ENCODE measurements at places on chromosomes 6 and 20.
A peak's percentile ranks its signal among the peaks of the same experiment; 100 is the strongest.

DNA sequence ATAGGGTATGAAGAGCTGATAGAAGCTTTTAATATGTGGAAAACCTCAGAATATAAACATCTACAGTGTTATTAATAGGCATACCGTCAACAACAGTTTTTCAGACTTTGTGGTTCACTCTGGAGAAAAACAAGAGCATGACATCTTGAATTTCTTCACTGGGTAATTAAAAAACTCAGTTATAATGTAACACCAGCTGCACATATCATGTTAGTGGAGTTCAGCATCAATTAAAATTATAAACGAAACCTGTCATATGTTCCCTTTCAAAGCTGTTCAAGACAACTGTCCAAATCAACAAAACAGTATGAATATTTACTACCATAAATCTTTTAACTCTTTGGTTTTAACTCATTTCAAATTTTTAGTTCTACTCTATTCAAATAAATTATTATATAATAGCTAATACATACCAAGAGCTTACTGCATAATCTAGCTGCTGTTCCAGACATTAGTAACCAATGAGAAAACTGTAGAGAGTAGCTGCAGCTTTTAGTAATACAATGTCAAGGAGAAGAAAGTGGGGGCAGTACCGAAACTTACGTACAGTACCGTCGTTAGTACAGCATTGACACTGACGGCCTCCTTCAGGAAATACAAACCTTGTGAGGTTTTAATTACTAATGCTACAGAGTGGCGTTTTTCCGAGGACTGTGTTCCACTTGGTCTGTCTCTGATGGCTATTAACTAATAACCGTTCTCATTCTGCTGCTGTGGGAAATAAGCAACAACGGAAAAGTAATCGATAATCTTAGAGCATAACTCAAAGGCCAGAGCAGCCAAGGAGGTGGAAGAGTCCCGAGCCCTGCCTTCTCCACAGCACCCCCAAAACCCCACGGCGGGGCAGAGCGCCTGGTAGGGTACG lies 532 bp upstream of the PM20D2 start:
- DNase-seq = no peak

DNA sequence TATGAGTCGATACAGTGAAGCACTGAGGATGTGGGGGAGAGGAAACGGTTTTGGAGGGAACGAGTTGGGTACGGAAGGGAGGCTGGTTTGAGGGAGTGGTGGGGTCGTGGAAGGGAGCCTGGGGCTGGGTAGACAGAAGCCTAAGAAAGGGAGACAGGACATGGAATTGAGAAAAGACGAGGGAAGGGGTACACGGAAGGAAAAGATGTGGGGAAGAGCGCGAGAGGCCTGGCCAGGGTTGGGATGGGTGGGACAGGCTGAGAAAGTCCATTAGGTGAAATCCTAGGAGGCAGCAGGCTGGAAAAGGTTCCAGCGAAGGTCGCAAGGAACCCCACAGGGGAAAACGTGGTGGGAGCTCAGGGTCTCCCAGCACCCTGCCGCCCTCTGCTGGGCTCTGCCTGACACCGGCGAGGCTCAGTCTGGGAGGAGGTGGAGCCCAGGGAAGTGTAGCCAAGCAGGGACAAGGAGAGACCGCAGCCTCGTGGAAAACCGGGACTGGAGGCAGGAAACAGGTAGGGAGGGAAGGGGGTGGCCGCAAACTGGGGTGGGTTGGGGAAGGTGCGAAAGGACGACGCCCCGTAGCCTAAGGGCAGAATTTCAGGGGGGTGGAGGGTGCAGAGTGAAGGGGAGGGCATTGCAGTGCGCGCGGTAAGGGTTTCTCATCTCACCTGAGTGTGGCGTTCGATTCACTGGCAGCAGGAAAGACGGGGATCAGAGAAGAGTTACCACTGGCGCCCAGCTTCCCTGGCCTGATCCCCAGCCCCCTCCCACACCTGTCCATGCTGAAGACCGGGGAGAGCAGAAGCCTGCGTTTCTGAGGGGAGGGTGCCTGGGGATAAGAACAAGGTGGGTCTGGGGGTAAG lies 4.3 kb downstream of the GABBR1 start:
- DNase-seq = peak; percentile 18

DNA sequence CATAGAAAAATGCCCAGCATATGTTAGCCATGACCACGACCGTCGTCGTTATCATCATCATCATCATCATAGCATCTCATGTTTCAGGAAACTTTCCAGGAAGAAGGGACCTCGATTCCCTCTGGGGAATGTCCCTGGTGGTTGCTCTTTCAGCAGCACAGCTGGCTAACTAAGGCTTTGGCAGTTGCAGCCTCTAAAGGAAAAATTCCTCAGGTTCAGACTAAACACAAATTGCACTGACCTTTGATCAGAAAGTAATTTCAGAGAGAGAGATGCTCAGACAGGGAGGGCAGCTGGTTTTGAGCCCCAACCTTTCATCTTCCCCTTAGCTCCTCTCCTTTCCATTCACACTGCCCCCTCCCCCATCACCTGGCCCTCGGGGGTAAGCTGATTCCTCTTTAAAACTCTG lies 5.6 kb upstream of the CFB start:
- no peak for DNase-seq

GRCh38 chr6:81511423-81511822 lies 241.1 kb downstream of the TENT5A start:
- no peak for DNase-seq

DNA sequence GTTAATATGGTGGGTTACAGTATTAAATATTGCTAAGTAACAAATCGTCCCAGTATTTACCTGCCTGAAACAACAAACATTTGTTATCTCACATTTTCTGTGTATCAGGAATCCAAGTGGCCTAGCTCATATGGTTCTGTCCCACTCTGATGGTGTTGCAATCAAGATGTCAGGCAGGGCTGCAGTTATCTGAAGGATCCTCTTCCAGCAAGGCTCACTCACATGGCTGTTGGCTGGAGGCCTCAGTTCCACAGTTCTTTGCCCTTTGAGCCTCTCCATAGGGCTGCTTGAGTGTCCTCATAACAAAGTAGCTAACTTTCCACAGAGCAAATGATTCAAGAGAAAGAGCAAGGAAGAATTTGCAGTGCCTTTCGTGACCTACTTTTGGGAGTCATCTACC lies 17.7 kb downstream of the RAB22A start:
- DNase-seq = no peak

GRCh38 chr20:21356386-21356785 lies 40.9 kb downstream of the NKX2-4 start:
- DNase-seq = no peak

- DNase-seq = no peak
Observed at GRCh38 chr6:2795162-2795561, 30.0 kb downstream of the WRNIP1 start.

- peak; percentile 13 for DNase-seq
Observed at GRCh38 chr20:1122388-1123315, 4.2 kb downstream of the PSMF1 start.

DNA sequence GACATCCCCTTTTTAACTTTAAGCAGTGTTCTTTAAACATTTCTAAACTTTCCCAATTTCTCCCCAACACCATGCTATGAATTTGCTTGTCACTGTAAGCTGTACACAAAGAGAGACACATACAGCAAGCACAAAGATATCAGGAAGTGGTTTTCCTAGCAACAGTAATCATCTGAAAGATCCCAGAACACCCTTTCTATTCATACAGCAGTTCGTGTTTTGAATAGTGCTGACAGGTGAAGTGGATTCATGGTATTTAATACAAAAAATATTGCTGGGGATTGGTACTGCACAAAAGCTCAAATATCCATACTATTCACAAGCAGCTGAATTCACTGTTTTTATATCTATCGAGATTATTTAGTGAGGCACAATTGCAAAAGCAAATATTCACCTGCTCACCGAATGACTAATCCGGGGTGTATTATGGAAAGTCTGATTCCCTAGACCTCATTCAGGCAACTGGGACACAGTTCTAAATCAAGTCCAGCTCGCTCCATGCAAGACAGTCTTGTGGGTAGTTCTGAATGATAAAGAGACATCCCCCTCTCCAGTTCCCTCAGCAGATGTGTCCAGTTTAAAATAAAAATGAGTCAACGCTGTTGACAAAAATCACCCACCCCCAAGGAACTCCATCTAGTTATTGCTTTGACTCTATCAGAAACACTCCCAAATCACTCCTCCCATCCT lies 107.1 kb upstream of the TSHZ2 start:
- no peak for DNase-seq

- DNase-seq = no peak
Observed at GRCh38 chr6:6409397-6410030, 89.1 kb upstream of the F13A1 start.

DNA sequence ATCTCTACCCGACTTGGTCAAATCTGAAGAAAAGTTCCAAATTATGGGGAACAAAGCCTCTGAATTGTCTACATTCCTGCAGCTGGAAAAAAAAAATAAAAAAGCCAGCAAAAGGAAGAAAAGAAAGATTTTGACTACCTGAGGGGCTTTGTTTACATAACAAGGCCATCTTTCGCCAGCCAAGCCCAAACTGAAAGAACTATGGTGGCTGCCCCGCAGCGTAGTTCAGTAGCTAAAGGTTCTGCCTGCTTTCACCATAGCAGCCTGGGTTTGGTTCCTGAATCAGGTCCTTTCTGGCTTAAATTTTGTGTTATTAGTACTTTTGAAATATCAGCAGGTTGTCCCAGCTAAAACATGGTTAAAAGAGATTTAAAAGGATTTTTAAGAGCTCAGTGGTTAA lies 35.4 kb downstream of the ZNF133 start:
- no peak for DNase-seq

DNA sequence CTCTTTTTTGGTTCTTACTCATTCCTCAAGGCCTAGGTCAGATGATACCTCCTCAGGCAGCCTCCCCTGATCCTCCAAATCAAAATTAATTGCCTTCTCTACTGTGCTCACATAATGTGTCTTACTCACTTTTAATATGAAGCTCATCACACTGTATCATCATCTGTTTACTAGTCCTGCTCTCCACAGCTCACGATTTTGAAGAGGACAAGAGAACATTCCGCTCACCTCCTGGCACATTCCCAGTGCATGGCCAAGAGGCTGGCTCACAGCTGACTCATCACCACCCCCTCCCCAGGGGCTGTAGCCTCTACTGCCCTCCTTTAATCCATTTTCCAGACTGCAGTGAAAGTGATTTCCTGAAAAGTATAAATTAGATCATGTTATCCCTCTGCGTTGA lies 133.1 kb downstream of the ALDH8A1 start:
- no peak for DNase-seq

GRCh38 chr6:165605901-165606739 lies 56.9 kb downstream of the PDE10A start:
- DNase-seq = no peak

GRCh38 chr6:43101497-43101896 lies 25.4 kb downstream of the PTK7 start:
- DNase-seq = no peak

DNA sequence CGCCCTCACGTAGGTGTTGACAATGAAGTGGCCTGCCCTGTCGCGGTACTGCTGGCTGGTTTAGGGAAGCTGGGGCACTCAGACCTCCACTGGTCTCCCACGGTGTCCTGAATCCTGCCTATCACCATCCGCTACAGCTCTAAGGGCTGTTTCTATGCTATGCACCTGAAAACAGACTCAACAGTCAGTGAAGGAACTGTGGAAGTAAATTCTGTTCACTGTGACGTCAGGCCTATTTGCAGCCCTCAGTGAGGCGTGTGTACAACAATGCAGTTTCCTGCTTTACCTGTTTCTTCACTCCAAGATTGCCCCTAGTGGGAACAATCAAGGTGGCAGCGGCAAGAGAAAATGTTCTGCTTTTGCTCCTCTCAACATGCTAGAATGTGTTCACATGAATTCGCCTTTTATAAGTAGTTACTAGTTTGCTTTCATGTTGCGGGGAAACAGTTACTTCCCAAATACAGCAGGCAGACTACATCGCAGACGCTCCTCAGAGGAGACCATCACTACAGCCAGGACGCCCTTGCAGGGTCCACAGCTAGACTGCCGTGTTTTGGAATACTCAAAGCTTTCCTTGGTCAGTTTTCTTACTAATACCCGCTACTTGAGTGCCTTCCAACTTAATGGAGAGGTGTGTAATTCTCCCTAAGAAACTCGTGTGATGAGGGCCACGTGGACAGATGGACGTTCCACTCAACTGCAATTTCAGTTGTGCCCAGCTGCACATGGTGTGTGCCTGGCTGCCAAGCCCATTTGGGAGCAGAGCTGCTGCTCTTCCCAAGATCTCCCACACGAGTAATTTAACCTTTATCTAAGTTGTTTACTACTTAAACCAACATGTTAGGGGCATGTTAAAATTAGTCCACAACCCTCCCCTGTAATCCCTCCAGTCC lies 25.4 kb downstream of the DIDO1 start:
- DNase-seq = no peak

DNA sequence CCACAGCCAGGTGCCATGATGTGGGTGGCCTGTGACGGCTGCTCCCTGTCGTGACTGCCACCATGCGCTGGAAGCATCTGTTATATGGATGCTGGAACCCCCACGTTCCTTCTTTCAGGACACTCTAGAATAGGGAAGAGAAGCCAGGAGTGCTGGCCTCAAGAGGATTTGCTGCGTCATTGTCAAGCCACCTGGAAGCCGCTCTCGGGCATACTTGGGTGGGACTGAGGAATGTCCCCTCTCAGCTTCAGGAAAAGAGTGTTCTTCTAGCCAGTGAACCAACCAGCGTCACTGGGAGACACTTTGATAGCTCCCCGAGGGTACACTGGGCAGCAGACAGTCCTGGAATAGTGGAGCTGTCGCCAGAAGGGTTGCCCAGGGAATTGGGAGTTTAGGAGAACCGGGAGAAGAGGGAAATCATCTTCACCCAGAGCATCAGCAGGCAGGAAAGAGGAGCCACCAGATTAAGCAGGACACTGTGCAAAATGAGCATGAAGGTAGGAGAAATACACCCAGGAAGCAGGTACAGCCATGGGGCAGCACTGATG lies 130.8 kb upstream of the SASH1 start:
- DNase-seq = no peak

GRCh38 chr6:151284548-151285017 lies 44.8 kb downstream of the AKAP12 start:
- no peak for DNase-seq

GRCh38 chr6:110613356-110613755 lies 136.9 kb upstream of the SLC22A16 start:
- DNase-seq = peak; percentile 27

- DNase-seq = no peak
Observed at GRCh38 chr6:36926708-36927513, 27.6 kb upstream of the PI16 start.

GRCh38 chr6:161413355-161413771 lies 139.5 kb upstream of the AGPAT4 start:
- DNase-seq = no peak

DNA sequence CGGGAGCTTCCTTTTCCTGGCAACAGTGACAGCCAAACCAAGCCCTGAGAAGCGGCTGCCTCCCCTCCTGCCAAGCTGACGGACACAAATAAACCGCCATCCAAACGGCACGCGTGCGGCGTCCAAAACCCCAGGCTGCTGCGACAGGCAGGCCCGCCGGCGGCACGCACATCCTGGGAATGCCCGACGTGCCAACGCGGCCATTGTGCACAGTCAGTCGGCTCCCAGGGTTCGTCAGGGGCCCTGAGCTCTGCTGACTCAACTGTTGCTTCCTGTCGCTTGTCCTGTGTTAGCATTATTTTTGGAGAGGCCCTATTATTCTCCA lies 6.8 kb downstream of the JAG1 start:
- no peak for DNase-seq

DNA sequence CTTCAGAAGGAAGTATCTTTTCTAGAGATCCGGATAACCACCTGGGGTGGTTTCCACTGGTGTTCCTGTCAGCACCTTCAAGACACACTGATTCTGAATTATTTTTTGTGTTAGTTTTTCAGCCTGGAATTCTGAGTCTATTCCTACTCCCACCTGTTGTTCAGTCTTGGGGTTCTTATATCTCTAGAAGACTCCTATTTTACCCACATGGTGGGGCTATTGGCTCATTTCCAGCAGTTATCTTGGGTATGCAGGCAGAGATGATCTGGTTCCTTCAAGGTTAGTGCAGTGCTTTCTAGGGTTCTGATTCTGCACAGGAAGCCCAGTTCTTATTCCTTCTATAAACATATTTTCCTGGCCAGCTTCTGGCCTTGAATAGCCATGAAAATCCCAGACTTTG lies 175.6 kb upstream of the PDE7B start:
- no peak for DNase-seq
